ENCODE measurements at places on chromosomes 3 and 15.

GRCh38 chr15:83873966-83874365 is 220.0 kb downstream of the ADAMTSL3 start:
- no peak for DNase-seq

DNA sequence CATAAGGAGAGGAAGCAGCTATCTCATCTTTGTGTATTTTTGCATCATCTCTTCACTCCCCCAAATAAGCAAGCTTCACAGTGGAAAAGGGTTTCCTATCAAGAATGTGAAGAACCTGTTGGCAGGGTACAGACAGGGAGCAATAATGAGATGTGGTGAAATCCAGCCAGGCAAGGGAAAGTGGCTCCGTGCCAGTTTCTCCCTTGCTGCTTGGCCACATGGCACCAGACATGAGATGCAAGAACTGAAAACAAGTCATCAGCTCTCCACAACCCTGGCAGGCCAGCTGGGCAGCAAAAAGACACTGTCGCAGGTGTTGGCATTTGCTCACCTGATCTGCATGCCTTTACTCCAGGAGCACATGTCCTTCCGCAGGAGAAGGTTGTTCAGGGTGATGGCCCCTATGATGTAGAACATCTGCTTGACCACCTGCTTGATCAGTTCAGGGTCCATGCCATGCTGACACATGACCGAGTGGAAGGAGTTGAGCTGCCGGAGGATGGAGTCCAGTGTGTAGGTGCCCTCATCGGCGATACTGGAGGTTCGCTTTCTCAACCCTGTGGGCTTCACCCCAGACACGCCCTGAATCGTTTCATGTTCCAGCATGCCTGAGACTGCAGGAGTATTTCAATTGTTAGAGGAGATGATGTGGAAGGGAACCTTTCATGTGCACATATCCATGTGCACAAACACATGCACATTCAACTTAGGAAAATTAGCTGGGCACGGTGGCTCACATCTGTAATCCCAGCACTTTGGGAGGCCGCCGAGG is 23.3 kb upstream of the MYO5C start:
- no peak for DNase-seq

- no peak for DNase-seq
These were observed 605 bp downstream of the DCUN1D1 start for GRCh38 chr3:182979674-182980191.

DNA sequence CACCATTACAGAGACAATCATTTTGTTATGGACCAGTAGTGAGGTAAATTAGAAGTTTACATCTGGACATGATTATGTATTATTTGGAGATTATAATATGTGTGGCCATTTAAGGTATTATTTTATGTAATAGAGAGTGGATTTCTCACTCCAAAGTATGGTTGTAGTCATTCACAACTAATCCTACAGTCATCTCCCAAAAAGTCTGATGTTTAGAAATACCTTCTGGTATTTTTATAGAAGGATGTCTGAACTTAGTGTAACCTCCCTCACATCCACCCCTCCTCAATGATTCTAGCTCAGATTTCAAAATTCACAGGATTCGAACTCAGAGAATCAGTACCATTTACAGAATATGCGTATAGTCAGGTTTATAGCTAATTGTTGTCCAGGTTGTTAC is 346.6 kb upstream of the MEIS2 start:
- no peak for DNase-seq

Data from activated CD8-positive, alpha-beta memory T cell treated with anti-CD3 and anti-CD28 coated beads, Interleukin-2, amount 50 U/mL, for 4 hours (primary cell).